ENCODE measurements at places on chromosomes 4 and X. TPM values are rescaled to one million over a fixed set of nuclear protein-coding genes. Genes with fewer than 3 reads are reported as not detected.

- no peak overlapping the region for H3K27ac ChIP-seq
- H3K27me3 ChIP-seq: peaks cover 5% of the 10 kb centered on the region
- H3K4me3 ChIP-seq: no peak overlapping the region
- no peaks in the 10 kb centered on the region for H3K4me1 ChIP-seq
Measured at GRCh38 chrX:25079020-25079419, 63.3 kb upstream of the ARX start.

- no peak overlapping the region for H3K4me3 ChIP-seq
- no peak for DNase-seq
- H3K27ac ChIP-seq: no peak overlapping the region
- no peaks in the 10 kb centered on the region for H3K4me1 ChIP-seq
- H3K36me3 ChIP-seq: no peaks in the 10 kb centered on the region
Measured at GRCh38 chr4:187108845-187109244, 385.2 kb upstream of the FAT1 start.

Gene CACNA1F
- 0.11 TPM for total RNA-seq

GRCh38 chr4:8401665-8402064 is 38.9 kb downstream of the ACOX3 start:
- H3K27ac ChIP-seq: no peak overlapping the region
- no peaks in the 10 kb centered on the region for H3K36me3 ChIP-seq
- H3K4me1 ChIP-seq: no peaks in the 10 kb centered on the region
- H3K4me3 ChIP-seq: no peak overlapping the region
- no peaks in the 10 kb centered on the region for H3K27me3 ChIP-seq
- DNase-seq: no peak

Gene MND1
- 38.3 TPM for total RNA-seq

GRCh38 chr4:141826260-141826659 is 189.9 kb downstream of the IL15 start:
- no peak for DNase-seq
- no peaks in the 10 kb centered on the region for H3K36me3 ChIP-seq
- H3K4me1 ChIP-seq: no peaks in the 10 kb centered on the region
- H3K4me3 ChIP-seq: no peak overlapping the region

DNA sequence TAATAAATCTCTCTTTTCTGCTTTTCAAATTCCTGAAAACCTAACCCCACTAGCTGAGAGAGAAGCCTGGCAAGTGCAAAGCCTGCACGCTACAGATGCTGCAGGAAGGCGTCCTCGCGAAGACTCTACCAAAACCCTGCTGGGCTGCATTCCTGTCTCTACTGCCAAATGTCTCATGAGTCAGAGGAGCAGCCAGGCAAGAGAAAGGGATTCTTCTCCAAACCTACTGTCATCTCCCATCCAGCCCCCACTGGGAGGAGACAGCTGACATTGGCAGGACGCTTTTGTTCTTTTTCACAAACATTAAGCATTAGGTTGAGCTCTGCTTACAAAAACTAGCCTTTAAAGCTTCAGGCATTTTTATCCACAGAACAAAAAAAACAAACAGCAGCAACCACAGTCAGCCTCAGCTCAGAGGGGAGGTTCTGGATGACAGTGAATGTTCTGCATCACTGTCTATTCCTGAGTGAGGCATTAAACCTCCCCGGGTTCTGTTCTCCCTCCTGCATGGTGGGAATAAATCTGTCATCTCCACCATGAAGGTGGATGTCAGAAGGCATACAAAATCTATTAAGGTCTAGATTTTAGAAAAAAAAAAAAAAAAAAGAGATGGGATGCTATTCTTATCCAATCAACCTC is 18.0 kb downstream of the CRMP1 start:
- H3K27ac ChIP-seq: no peak overlapping the region
- DNase-seq: no peak
- peaks cover 11% of the 10 kb centered on the region for H3K27me3 ChIP-seq
- H3K36me3 ChIP-seq: no peaks in the 10 kb centered on the region
- peaks cover 9% of the 10 kb centered on the region for H3K4me1 ChIP-seq

Gene PDE6B
- total RNA-seq: 17.7 TPM

DNA sequence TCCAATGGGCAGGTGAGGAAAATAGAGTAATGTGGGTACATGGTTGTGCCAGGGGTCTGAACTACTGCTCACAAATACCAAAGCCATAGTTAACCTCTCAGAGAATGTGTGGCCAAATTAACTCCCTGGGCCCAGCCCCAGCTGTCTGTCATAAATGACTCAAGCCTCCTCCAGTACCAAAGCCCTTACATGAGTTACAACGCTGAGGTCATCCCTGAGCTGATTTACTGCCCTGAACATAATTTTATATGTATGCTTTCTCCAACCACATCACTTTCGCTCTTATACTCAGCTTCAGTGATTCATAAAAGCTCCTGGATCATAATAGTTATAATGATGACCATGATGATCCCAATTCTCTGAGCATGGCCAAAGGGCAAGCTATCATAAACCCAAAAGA is 283.9 kb downstream of the NKX6-1 start:
- no peaks in the 10 kb centered on the region for H3K27me3 ChIP-seq
- no peak overlapping the region for H3K4me3 ChIP-seq
- no peak overlapping the region for H3K27ac ChIP-seq
- no peaks in the 10 kb centered on the region for H3K4me1 ChIP-seq

Gene HTN3
- not detected for total RNA-seq

- H3K4me3 ChIP-seq: no peak overlapping the region
- H3K36me3 ChIP-seq: no peaks in the 10 kb centered on the region
- no peaks in the 10 kb centered on the region for H3K4me1 ChIP-seq
- H3K27ac ChIP-seq: no peak overlapping the region
- no peak for DNase-seq
- H3K27me3 ChIP-seq: no peaks in the 10 kb centered on the region
Measured at GRCh38 chr4:138706201-138706600, 309.4 kb upstream of the NOCT start.

Gene MAOB
- not detected for total RNA-seq

GRCh38 chr4:53706422-53707032 is 115.2 kb upstream of the LNX1 start:
- H3K4me1 ChIP-seq: peaks cover 11% of the 10 kb centered on the region
- H3K27ac ChIP-seq: no peak overlapping the region
- H3K4me3 ChIP-seq: no peak overlapping the region
- DNase-seq: no peak

DNA sequence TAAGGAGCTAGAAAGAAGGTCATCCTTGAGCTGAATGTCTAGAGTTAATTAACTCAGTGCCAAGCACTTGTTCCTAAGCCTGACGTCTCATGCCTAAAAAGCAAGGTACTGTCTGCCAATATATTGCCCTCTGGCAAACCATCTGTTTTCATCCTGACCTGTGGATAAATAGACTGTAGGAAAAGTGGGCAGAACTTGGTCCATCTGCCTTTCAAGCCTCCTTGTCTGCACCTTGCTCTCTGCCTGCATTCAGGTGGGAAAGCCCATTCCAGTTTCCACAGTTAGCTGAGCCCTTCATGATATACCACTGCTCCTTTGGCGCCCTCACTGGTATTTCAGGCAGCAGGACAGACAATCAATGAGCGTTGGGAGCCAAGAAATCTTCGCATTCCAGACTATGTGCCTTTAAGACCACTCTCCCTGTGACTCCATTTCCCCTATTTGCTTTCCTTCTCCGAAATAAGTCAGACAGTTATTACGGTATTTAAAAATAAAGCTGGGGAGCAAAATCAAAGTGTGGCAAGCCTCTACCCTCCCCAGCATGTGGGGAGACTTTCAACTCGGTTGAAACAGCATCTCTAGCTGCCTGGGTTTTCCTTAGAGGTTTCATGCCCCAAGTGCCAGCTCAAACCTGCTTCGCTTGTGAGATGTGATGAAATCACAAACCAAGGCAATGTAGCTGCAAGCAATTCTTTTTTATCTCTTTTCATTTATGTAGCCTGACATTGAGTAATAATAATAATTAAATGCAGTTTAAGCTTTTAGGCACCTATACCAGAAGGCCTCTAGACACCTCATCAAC is 2.5 kb upstream of the CCDC149 start:
- peaks cover 26% of the 10 kb centered on the region for H3K27me3 ChIP-seq
- H3K27ac ChIP-seq: no peak overlapping the region
- DNase-seq: no peak
- no peaks in the 10 kb centered on the region for H3K4me1 ChIP-seq
- H3K36me3 ChIP-seq: peaks cover 2% of the 10 kb centered on the region

Gene SLIT2
- not detected for total RNA-seq

DNA sequence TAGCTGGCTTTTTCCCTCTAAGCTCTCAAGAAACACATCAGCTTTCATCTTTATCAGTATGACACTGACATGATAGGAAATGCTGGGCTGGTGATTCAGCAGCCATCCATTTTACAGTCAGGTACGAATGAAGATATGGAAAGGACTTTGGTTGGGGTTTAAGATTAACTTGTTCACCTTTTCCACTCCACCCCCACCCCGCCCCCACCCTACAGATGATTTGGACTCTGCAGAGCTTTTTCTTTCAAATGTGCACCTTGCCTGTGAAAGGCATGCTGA is 132.6 kb downstream of the AKAP4 start:
- no peaks in the 10 kb centered on the region for H3K36me3 ChIP-seq
- no peaks in the 10 kb centered on the region for H3K27me3 ChIP-seq
- H3K4me3 ChIP-seq: no peak overlapping the region
- peaks cover 3% of the 10 kb centered on the region for H3K4me1 ChIP-seq

Gene CLGN
- 0.13 TPM for total RNA-seq

Gene EPHA5
- total RNA-seq: not detected

DNA sequence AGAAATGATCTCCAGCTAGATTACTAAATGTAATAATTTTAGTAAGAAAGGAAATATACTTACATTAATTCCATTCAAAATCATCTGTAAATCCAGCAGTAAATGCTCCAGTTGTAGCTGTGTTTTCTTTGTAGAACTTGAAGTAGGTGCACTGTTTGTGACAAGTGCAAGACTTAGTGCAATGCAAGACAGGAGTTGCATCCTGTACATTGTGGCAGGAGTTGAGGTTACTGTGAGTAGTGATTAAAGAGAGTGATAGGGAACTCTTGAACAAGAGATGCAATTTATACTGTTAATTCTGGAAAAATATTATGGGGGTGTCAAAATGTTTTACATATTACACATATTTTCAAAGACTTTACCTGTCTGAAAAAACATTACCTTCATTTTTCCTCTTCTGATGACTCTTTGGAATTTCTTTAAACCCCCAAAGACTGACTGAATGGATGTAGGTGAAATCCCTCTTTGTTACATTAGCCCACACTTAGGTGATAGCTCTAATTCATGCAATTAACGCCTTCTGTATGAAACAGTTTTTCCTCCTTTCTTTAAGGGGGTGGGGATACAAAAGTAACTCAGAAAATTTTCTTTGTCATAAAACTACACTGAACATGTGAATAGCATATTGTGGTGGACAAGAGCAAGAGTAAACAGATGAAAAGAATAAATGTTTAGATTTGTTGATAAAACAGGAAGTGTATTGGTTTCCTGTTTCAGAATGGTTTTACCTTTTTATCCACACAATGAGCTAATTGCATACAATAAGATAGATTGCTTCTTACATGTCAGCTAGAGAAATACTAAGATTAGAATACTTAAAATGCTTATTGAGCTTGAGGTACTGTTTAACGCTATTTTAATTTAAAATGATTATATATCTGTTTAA is at the start of gene IL2:
TSS of gene IL2 (minus strand) at position 495 of the 886 bp plus-strand sequence. CDS start at position 210, 285 bp downstream.
- peak; percentile 48 for DNase-seq
- no peaks in the 10 kb centered on the region for H3K27me3 ChIP-seq
- H3K36me3 ChIP-seq: no peaks in the 10 kb centered on the region
- peak within 1 kb of the TSS; percentile 45 for H3K4me3 ChIP-seq
- peak within 1 kb of the TSS; percentile 60 for H3K27ac ChIP-seq
- H3K4me1 ChIP-seq: peaks cover 49% of the 10 kb centered on the region

DNA sequence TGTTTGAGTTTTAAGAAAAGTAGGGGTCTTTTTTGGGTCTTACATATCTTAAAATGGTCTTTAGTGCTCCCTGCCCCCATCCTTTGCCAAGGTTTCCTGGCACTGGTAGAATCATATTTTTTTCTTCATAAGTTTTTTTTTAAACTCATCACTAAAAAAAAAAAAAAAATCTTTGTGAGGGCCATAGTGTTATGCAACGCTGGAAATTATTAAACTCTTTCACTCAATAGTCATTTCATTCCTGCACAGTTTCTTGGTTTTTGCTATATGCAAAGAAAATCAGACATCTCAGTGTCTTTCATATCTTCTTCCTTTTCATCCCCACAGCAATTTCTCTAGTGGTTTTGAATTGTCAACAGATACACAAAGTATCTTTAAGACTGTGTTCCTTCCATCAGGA is 95.6 kb downstream of the TMA16 start:
- DNase-seq: no peak
- no peak overlapping the region for H3K4me3 ChIP-seq
- no peaks in the 10 kb centered on the region for H3K36me3 ChIP-seq

Gene LARP1B
- total RNA-seq: 13.6 TPM

Gene OTC
- not detected for total RNA-seq

- no peak overlapping the region for H3K27ac ChIP-seq
- H3K4me1 ChIP-seq: peaks cover 9% of the 10 kb centered on the region
- H3K36me3 ChIP-seq: no peaks in the 10 kb centered on the region
- no peak overlapping the region for H3K4me3 ChIP-seq
- H3K27me3 ChIP-seq: peaks cover 3% of the 10 kb centered on the region
Measured at GRCh38 chr4:10582059-10582686, 102.4 kb downstream of the CLNK start.

- H3K36me3 ChIP-seq: no peaks in the 10 kb centered on the region
- H3K27ac ChIP-seq: no peak overlapping the region
- H3K4me1 ChIP-seq: no peaks in the 10 kb centered on the region
- no peak overlapping the region for H3K4me3 ChIP-seq
- H3K27me3 ChIP-seq: peaks cover 11% of the 10 kb centered on the region
- no peak for DNase-seq
Measured at GRCh38 chr4:183142571-183143550, 43.8 kb downstream of the WWC2 start.

GRCh38 chrX:1281521-1281920 is 12.9 kb downstream of the CSF2RA start:
- H3K36me3 ChIP-seq: no peaks in the 10 kb centered on the region
- H3K4me1 ChIP-seq: no peaks in the 10 kb centered on the region
- H3K27me3 ChIP-seq: peaks cover 12% of the 10 kb centered on the region
- H3K27ac ChIP-seq: no peak overlapping the region

DNA sequence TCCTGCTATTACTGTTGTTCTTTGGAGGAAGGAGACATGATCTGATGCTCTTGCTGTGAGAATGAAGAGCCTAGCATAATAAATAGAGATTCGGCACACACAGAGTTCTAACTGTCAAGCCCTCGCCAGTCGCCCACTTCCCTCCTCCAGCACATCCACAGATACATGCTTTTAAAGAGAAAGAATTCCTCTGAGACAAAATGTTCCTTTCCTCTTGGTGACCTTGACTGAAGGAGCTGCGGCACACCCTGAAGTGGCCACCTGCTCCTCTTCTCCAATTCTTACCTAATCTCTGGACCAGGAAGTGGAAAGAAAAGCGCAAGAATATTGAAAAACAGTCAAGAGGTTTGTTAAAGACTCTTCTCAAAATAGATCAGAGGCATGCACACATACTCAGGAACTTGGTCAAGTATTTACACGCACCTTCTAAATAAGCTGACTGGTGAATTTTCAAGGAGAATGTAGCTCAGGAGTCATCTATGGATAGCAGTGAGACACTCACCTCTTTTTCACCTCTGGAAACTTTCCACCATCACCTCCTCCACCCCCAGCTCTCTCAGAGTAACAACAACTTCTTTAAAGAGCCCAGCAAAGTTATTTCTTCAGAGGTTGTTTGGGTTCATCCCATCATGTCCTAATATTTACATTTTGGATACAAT is 95.4 kb downstream of the PARM1 start:
- DNase-seq: no peak
- H3K27ac ChIP-seq: no peak overlapping the region
- H3K4me1 ChIP-seq: no peaks in the 10 kb centered on the region
- H3K36me3 ChIP-seq: no peaks in the 10 kb centered on the region
- no peaks in the 10 kb centered on the region for H3K27me3 ChIP-seq
- no peak overlapping the region for H3K4me3 ChIP-seq

Data from activated CD8-positive, alpha-beta T cell treated with anti-CD3 and anti-CD28 coated beads, Interleukin-2, amount 10 ng/mL, durations not matched to agents 7 days and 5 days (primary cell).